ENCODE measurements at places on chromosomes 4 and X.

GRCh38 chr4:621296-622070, 3.9 kb upstream of the PDE6B start:
- no peak for DNase-seq

- no peak for DNase-seq
Observed at GRCh38 chr4:95272036-95272435, 276.7 kb downstream of the UNC5C start.

- DNase-seq = no peak
Observed at GRCh38 chr4:94653984-94654609, 103.7 kb upstream of the BMPR1B start.

GRCh38 chr4:150209140-150209829, 131.0 kb downstream of the DCLK2 start:
- no peak for DNase-seq

GRCh38 chr4:155491336-155492120, 114.8 kb upstream of the MAP9 start:
- DNase-seq = no peak

- DNase-seq = no peak
Observed at GRCh38 chr4:188987011-188987410, 847.8 kb downstream of the TRIML1 start.

GRCh38 chr4:83572848-83573247, 36.9 kb downstream of the GPAT3 start:
- DNase-seq = no peak

GRCh38 chr4:183098723-183099536, at the start of gene WWC2:
Gene WWC2, plus strand, starts transcription at chr4:183099257. Its CDS starts 235 bp downstream, at chr4:183099492.
- DNase-seq = peak; percentile 49

GRCh38 chr4:53563824-53564223, 27.5 kb downstream of the LNX1 start:
- DNase-seq = no peak

GRCh38 chr4:187016101-187016500, 292.4 kb upstream of the FAT1 start:
- DNase-seq = no peak

- no peak for DNase-seq
Observed at GRCh38 chr4:186137196-186137794, 32.8 kb downstream of the FAM149A start.

DNA sequence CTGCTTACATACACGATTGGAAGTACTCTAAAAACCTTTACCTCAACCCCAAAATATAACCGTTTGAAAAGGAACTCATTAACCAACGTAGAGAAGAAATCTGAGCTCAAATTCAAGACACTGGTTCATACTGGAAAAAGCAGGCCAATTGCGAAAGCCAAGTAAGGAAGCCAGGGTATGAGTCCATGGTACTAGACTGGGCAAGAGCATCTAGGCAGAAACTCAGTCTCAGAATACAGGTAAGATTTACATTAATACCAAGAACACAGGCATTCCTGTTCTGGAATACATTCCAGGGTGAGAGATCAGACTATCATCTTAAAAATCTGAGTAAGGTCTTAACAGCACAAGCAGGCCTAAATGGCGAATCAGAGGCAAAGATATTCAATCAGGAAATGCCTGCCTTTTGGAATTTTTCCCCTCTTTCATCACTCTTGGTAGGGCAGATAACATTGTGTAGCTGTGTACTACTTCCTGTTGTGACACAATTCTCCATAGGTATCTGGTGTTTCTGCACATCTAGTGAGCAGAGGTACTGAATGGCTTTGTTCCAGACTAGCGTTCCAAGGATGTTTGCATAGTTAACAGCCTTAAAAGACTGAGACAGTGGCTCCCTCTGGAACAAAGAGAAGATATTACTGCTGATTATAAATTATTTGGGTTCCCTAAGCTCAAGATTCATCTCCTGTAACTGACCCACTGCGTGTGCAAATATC, 311.3 kb downstream of the PCDH19 start:
- DNase-seq = no peak

- no peak for DNase-seq
Observed at GRCh38 chrX:19846995-19847790, 40.2 kb downstream of the SH3KBP1 start.

- DNase-seq = no peak
Observed at GRCh38 chr4:123349421-123350190, 47.0 kb upstream of the SPRY1 start.

- no peak for DNase-seq
Observed at GRCh38 chr4:15455290-15455689, 14.4 kb upstream of the CC2D2A start.

- no peak for DNase-seq
Observed at GRCh38 chr4:148225639-148226038, 216.6 kb downstream of the NR3C2 start.

- DNase-seq = no peak
Observed at GRCh38 chr4:48205107-48205506, 64.5 kb downstream of the TEC start.

GRCh38 chr4:83178029-83178428, 63.5 kb upstream of the PLAC8 start:
- no peak for DNase-seq

GRCh38 chr4:4759883-4760282, 99.6 kb upstream of the MSX1 start:
- DNase-seq = no peak

DNA sequence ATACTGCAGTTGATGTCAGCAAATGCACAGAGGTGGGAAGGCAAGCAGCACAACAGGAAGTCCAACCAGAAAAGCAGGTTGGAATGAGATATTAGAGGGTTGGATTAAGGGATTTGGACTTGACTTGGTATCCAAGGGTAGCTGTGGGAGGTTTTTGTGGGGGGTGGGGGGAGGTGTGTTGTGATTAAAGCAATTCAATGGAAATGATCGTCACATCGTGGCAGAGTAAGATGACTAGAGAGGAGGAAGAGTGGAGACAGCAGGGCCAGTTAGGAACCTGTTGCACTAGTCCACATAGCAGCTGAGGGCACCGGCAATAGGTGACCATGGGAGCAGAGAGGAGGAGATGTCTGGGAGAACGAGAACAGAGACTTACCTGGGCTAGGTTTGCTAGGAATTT, 2.4 kb downstream of the SLC25A43 start:
- no peak for DNase-seq

GRCh38 chr4:145486603-145487002, 5.0 kb downstream of the SMAD1 start:
- no peak for DNase-seq

DNA sequence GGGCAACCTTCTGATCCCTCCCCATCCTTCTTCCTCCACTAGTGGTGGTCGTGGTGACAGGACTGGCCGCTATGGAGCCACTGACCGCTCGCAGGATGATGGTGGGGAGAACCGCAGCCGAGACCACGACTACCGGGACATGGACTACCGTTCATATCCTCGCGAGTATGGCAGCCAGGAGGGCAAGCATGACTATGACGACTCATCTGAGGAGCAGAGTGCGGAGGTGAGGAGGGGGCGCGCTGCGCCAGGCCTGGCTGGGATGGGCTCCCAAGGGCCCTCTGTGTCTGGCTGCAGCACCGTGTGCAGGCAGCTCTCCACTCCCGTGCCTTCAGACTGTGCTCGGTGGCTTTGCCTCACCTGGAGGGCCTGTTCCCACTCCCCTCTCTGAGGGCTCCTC, 24.3 kb downstream of the RBM10 start:
- no peak for DNase-seq

GRCh38 chr4:2320152-2320551, 58.2 kb upstream of the MXD4 start:
- DNase-seq = no peak

- DNase-seq = no peak
Observed at GRCh38 chrX:137194164-137194563, 160.4 kb upstream of the GPR101 start.

- no peak for DNase-seq
Observed at GRCh38 chr4:123649250-123649644, 252.7 kb downstream of the SPRY1 start.

DNA sequence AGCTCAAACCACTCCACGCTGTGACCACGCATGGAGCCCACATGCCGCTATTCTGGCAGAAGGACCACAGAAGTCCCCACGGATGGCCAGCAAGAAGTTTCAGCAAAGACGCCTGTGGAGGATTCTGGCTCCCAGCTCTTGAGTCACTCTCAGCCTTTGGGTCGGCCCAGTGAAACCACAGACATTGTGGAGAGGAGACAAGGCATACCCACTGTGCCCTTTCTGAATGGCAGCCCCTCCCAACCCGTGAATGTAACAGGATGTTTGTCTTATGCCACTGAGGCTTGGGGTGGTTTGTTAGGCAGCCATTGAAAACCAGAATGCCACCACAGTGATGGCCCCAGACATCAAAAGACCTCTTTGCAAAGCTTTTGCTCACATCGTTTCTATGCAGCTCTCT, 42.7 kb downstream of the ABLIM2 start:
- DNase-seq = no peak
